Stimulated activated CD8-positive, alpha-beta memory T cell treated with anti-CD3 and anti-CD28 coated beads, Interleukin-15, amount 100 ng/mL, for 4 hours (primary cell): ENCODE measurements at places on chromosomes 4 and X.

DNA sequence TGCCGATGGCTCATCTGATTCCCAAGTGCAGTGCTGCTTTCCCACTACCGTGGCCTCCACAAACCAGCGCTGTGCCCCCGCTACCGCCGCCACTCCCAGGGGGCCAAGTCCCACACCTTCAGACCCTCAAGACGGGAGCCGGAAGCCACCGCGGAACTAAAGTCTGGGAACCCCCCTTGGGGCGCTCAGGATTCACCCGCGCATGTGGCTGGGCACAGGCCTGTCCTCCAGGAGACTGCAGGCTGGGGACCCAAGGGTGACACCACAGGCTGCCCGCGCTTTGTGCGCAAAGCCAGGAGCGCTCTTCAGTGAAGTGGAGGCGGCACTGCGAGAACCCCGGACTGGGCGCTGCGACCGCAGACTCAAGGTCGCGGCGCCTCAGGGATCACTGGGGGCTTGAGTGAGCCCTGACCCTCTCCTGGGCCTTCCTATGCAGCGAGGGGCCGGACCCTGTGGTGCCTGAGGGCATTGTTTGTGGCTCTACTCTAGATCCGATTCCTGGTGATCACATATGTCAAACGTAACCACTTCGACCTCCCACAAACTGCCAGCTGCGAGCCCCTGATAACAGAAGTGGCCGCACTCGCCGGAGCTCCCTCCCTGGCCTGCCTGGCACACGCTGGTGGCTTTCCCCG is 20.4 kb upstream of the TBC1D14 start:
- no peak for DNase-seq

DNA sequence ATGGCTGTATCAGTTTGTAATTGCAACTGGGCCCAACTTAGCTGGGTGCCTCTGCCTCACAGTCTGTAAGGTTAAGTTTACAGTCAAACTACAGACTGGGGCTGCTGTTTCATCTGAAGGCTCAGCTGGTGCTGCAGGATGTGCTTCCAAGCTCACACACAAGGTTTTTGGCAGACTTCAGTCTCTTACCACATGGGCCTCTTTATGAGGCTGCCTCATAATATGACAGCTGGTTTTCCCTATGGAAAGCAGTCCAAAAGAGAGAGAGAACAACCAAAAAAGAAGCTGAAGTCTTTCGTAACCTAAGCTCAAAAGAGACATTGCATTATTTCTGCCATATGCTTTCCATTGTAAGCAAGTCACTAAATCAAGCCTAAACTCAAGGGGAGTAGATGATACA is 271.7 kb downstream of the DCTD start:
- no peak for DNase-seq

DNA sequence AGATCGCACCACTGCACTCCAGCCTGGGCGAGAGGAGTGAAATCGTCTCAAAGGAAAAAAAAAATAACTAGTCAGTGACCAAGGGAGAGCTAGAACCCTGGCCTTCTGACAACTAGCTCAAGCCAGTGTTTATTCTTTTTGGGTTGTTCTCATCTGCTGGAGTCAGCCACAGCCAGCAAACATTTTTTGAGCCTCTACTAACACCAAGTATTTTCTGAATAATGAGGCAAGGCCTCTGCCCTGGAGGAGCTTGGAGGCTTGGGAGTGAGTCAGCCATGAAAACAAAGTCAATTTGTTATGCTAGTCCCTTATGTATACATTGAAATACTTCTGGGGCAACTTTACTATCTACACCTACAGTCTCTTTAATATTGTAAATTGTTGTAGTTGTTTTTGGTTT is 46.5 kb downstream of the TMA16 start:
- DNase-seq = no peak

- no peak for DNase-seq
Observed at GRCh38 chrX:98380106-98380505, 1496.4 kb downstream of the RPA4 start.

DNA sequence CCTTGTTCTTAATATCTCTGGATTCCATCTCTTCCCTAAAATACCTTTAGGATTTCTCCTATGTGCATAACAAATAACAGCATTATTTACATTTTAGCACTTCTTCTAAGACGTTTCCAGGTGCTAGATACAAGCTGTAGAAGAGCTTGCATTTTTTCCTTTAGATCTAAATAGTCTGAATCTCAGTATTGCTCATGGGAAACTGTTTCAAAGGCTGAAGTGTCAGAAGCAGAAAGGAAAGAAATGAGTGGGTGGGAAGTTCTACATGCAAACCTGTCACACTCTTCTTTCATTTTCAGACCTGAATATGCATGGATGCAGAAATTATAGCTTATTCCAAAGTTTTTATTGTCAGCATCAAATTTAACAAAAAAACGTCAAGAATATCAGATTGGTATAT is 41.8 kb downstream of the FGF13 start:
- DNase-seq = no peak

DNA sequence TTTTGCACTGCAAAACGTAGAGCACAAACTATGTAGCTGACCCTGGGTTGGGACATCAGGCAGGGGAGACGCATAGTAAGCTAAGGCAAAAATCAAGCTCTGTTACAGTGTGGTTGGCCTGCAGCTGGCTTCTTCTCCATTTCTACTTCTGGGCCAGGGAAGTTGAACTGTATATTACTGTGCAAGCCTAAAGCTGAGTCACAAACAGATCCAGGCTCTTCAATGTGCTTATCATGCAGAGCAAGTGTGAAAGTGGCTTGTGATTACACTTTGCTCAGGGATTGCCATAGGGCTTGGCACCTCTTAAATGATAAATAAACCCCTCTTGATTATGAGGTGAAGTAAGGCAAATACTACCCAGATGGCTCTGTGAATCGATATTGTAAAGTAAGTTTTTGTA is 40.5 kb downstream of the CLDN34 start:
- DNase-seq = no peak
